ENCODE measurements at places on chromosomes 6 and 20. TPM values are rescaled to one million over a fixed set of nuclear protein-coding genes. Genes with fewer than 3 reads are reported as not detected.

The SPATS1 gene
- total RNA-seq, result not detected

The FUT9 gene
- not detected for total RNA-seq

The LPA gene
- under 0.01 TPM for total RNA-seq

The GABRR2 gene
- 0.56 TPM for total RNA-seq

The CNBD2 gene
- 2.7 TPM for total RNA-seq

The WDR27 gene
- total RNA-seq, result 17.4 TPM

The DNAH8 gene
- under 0.01 TPM for total RNA-seq

The TFAP2B gene
- under 0.01 TPM for total RNA-seq

The TRIM31 gene
- not detected for total RNA-seq

The BPIFA1 gene
- not detected for total RNA-seq

The KHDC1L gene
- not detected for total RNA-seq
